GDM1 (cell line): ENCODE measurements at places on chromosomes 6 and 20.

GRCh38 chr6:39377539-39377950 is 55.0 kb upstream of the KCNK16 start:
- DNase-seq = no peak

- no peak for DNase-seq
Observed at GRCh38 chr6:40807484-40807883, 220.3 kb upstream of the LRFN2 start.

- DNase-seq = no peak
Observed at GRCh38 chr6:146345598-146345997, 198.0 kb upstream of the RAB32 start.

GRCh38 chr6:84768442-84769174 is 4.2 kb upstream of the TBX18 start:
- DNase-seq = no peak

DNA sequence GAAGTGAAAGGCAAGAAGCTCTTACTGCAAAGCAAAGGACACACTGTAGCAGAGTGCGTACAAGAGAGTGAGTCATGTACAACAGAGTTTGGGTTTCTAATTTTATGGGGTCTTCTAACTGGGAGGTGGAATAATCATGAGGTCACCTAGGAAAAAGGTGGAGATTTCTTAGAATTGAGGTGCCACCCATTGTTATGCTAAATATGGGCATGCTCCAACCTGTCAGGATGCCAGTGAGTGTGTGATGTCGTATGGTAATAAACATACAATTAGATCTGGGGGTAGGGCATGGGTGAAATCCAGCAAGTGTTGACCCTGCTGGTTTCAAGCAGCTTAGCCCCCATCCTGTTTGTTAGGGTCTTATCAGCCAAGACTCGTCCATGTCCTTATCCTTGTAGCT is 46.6 kb downstream of the OR2B6 start:
- no peak for DNase-seq

DNA sequence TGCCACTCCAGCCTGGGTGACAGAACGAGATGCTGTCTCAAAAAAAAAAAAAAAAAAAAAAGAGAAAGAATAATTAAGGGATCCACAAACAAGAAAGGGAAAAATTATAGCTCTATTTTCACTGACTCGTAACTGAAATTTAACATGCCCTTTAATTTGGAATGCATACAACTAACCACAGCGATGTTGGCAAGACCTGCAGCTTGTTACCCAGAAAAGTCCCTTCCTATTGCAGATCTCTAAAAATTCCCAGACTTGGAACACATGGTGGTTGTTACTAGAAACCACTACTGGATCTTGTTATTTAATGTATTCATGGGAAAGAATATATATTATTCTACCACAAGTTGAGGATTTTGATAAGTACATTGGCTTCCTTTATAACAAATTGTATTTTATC is 27.8 kb upstream of the SMIM28 start:
- DNase-seq = no peak

- no peak for DNase-seq
Observed at GRCh38 chr6:11432713-11433450, 104.7 kb upstream of the TMEM170B start.

DNA sequence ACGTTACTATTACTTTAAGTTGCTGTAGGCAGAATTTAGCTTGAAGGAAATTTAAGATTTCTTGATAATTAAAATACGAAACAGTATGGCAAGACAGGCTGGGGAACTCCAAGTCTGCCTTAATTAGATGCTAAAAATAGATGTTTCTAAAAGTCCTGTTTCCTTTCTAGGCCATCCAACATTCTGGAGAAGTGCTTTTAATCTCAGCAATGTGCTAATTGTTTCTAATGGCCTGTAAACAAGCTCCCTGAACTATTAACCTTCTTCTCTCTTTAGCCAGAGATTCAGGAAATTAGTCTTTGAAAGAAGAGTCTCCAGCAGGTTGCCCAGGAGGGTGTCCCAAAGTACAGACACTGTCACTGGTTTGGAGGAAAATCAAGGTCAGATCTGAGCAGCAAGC is 677.3 kb upstream of the AGPAT4 start:
- no peak for DNase-seq

DNA sequence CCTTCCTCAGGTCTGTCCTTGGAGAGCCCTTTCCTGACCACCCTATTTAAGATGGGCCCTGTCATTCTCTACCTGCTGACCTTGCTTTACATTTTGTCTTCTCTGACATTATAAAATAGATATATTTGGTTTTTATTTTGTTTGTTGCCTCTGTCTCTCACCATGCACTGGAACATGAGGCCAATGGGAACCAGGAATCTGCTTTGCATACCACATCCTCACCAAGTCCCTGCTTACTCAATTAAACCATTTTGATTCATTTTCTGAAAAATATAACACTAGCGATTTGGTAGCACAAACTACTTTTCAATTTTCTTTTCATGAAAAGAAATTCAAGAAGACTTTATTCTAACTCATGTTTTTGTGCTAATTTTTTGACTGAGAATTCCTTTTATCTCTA is 32.8 kb upstream of the POPDC3 start:
- DNase-seq = no peak

- DNase-seq = no peak
Observed at GRCh38 chr20:56014151-56014550, 8.8 kb upstream of the CBLN4 start.
